ENCODE measurements at places on chromosomes 1 and 21. TPM values are rescaled to one million over a fixed set of nuclear protein-coding genes. Genes with fewer than 3 reads are reported as not detected.

ZBTB48 gene
- 17.1 TPM for total RNA-seq

FCRL4 gene
- not detected for total RNA-seq

TSPAN1 gene
- 3.2 TPM for total RNA-seq

SLC41A1 gene
- total RNA-seq = 20.6 TPM

PTGFR gene
- total RNA-seq = not detected

SLAMF7 gene
- total RNA-seq = 1.7 TPM

CR2 gene
- total RNA-seq = not detected

SPRR5 gene
- total RNA-seq = not detected

PRKAA2 gene
- 1.9 TPM for total RNA-seq

BLACAT1 gene
- total RNA-seq = not detected

TGFB2 gene
- total RNA-seq = 14.8 TPM

FCRL5 gene
- 0.03 TPM for total RNA-seq

KCNE2 gene
- total RNA-seq = not detected

LDLRAD1 gene
- total RNA-seq = not detected

CAMTA1 gene
- 69.2 TPM for total RNA-seq

MANEAL gene
- 24.3 TPM for total RNA-seq

LEFTY1 gene
- total RNA-seq = 0.46 TPM

KCNA10 gene
- total RNA-seq = not detected

SDE2 gene
- total RNA-seq = 8.7 TPM

CADM3 gene
- 0.09 TPM for total RNA-seq

LCK gene
- total RNA-seq = not detected

ENAH gene
- total RNA-seq = 66.8 TPM

KCNJ15 gene
- total RNA-seq = 0.55 TPM

TEX38 gene
- total RNA-seq = not detected

CFAP57 gene
- 0.32 TPM for total RNA-seq

CACNA1E gene
- total RNA-seq = not detected

MEGF6 gene
- total RNA-seq = 11.4 TPM

LHX8 gene
- total RNA-seq = 0.91 TPM

SLC25A33 gene
- 3.3 TPM for total RNA-seq

ADSS2 gene
- 44.2 TPM for total RNA-seq

FAM20B gene
- total RNA-seq = 19.6 TPM

PARK7 gene
- 337 TPM for total RNA-seq

LMOD1 gene
- total RNA-seq = not detected

WLS gene
- 15.3 TPM for total RNA-seq

TTC3 gene
- 38.4 TPM for total RNA-seq

IVL gene
- 0.10 TPM for total RNA-seq

SPRR2A gene
- not detected for total RNA-seq

MXRA8 gene
- total RNA-seq = 0.44 TPM

CD244 gene
- total RNA-seq = not detected

LRRC38 gene
- total RNA-seq = 0.06 TPM

RAP1GAP gene
- 11.4 TPM for total RNA-seq

ST6GALNAC3 gene
- 0.77 TPM for total RNA-seq

GLIS1 gene
- total RNA-seq = 0.05 TPM

CENPF gene
- total RNA-seq = 71.6 TPM

SFT2D2 gene
- total RNA-seq = 17.3 TPM

TAS1R3 gene
- 0.15 TPM for total RNA-seq

SLC45A1 gene
- 10.3 TPM for total RNA-seq

CA6 gene
- not detected for total RNA-seq

NHLH1 gene
- 0.39 TPM for total RNA-seq

AQP10 gene
- total RNA-seq = not detected

RAB7B gene
- 1.7 TPM for total RNA-seq

MCOLN2 gene
- 2.3 TPM for total RNA-seq

DIO1 gene
- total RNA-seq = not detected

MPZ gene
- 0.43 TPM for total RNA-seq

OR2T33 gene
- total RNA-seq = not detected
